ENCODE measurements at places on chromosomes 5 and 9.

GRCh38 chr9:109903515-109904138 is 123.6 kb downstream of the PALM2AKAP2 start:
- DNase-seq, result peak; percentile 37

DNA sequence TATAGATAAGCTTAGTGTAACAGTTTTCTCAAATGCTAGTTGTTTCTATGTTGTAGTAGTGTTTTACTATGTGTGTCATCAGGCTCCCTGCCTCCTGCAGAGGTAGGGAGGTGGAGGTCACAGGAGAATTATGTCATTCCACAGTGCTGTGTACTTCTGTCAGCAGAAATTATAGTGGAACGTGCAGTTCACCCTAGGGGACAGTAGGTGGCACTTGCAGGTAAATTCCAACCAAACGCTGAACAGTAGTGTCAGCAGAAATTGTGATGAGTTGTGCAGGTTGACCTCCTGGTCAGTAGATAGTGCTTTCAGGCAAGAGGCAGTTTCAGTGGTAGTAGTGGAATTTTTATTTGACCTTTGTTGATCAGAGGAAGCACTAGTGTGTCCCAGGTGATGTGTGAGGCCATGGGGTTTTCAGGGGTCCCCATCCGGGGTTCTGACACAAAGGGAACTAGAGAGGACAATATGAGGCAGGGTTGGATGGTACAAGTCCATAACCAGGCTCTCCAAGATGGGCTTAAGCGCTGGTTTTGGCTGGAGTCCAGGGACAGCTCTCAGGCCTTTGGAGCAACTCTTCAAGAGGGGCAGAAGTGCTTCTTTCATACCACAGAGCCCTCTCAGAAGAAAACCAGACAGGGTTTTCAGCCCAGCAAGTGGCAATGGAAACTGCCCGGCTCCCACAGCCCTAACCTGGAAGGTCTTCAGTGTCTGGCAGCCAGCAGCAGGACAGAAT is 402.9 kb downstream of the CYLC2 start:
- DNase-seq, result no peak

DNA sequence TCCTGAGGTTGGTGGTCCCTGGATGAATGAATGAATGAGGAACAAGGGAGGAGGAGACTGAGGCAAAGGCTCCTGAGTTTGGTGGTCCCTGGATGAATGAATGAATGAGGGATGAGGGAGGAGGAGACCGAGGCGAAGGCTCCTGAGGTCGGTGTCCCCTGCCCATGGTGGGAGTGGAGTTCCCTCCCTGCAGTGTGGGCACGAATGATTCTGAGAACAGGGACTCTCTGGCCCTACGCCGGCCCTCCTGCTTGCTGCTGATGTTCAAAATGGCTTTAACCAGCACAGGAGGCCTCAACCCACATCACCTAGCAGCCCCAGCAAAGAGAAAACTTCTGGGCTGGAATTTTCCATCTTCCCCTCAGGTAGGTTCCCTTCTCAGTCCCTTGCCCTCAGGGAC is 377.8 kb downstream of the IRX2 start:
- no peak for DNase-seq

DNA sequence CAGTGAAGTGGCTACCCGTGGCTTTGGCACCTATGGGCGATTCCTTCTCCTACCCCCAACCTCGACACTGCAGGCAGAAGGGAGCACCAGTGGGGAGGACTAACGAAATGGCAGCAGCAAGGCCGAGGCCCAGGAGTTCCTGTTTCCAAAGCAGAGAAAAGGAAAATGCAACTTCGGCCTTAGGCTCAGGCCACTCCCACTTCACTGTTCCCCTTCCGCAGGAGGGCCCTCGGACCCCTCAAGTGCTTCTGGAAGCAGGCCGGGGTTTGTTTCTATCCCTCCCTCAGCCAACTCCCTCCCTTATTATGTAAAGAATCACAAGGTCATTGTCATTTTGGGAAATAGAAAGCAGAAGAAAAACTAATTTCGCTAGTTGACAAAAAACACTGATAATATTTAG is 36.4 kb upstream of the NKX2-5 start:
- no peak for DNase-seq

GRCh38 chr5:34709861-34710673 is 53.9 kb downstream of the RAI14 start:
- no peak for DNase-seq

- DNase-seq, result no peak
Observed at GRCh38 chr5:119458911-119459632, 6.8 kb downstream of the HSD17B4 start.

DNA sequence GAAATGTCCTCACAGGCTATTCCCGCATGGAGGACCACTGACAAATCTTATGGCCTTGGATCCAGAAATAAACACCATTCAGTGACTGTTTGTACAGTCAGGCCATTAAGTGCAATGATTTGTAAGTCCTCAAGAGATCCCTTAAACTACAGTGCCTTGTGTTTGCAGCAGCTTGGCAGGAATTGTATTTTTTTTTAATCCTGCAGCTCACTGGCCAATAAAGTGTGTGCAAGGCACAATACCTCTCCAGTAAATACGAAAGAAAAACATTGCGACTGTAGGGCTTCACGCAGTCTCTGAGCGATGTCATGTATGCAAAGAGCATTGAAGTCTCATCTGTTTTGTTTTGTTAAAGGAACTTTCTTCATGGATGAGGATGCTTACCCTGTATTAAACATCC is 74.2 kb upstream of the TUSC1 start:
- no peak for DNase-seq

DNA sequence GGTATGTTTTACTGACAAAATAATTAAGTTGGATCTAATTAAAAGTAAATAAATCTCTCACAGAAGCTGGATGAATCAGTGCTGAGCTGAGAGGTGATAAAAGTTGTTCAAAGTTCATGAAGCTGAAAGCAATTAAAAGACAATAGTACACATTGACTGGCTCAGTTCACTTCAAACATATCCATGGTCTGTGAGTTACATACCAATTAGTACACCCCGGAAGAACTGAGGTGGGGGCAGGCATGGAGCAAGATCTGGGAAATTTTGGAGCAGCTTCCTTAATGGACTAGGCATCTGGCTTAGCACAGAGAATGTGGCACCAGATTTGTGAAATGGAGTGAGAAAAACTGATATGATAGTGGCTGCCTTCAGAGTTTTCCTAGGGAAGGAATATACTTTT is 152.7 kb downstream of the ATP10B start:
- no peak for DNase-seq

- DNase-seq, result no peak
Observed at GRCh38 chr5:143567583-143568504, 164.4 kb upstream of the NR3C1 start.

- DNase-seq, result no peak
Observed at GRCh38 chr9:131851414-131851813, 111.5 kb upstream of the RAPGEF1 start.
